ENCODE measurements at places on chromosomes 2 and 18. TPM values are rescaled to one million over a fixed set of nuclear protein-coding genes. Genes with fewer than 3 reads are reported as not detected.

DNA sequence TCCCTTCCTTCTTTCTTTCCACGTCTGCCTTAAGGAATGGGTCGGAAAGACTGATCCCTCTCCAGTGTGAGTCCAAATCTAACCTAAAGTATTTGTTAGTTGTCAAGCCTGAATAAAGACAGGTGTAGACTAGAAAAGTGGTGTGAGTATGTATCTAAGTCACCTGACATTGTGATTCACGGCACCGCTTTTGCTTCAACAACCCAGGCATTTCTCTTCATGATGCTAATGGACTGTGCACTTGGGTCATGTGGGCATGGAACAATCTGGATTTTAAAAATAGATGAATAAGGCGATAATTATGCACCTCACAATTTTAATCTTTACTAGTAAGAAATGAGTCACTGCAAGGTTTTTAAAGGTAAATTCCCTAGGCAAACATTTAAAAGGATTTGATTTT lies 107.5 kb downstream of the LIPG start:
- no peak for DNase-seq

DNA sequence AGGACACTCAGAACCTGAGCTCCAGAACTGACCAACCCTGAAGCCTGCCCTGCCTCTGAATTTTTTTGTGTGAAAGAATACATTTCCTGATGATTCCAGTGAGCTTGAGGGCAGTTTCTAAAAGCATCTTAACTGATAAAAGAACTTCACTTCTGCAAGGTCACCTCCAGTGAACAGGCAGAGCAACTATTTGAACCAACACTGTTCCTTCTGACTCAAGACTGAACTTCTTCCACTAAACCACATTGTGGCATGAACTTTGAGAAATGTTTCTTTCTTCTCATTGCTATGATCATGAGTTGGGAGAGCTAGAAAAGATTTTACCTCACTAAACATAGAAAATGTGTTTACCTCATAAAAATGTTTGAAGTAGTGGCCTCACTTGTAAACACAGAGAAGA lies 83.8 kb upstream of the SERTAD2 start:
- no peak for DNase-seq

DNA sequence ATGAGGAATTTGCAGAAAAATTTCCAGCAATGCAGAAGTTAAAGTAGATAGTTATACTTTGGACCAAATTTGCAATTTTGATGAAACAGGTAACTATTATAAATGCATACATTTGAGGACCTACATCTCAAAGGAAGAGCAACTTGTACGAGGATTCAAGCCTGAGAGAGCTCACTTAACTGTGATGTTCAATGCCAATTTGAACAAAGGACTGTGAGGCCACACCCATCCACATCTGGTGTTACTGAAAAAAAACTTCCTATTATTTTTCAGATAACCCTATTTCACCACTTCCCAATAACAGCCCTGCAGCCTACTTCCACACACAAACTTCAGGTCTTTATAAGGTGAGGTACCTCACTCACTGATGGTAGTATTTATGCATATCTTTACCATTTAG lies 203.5 kb upstream of the NABP1 start:
- DNase-seq = no peak

DNA sequence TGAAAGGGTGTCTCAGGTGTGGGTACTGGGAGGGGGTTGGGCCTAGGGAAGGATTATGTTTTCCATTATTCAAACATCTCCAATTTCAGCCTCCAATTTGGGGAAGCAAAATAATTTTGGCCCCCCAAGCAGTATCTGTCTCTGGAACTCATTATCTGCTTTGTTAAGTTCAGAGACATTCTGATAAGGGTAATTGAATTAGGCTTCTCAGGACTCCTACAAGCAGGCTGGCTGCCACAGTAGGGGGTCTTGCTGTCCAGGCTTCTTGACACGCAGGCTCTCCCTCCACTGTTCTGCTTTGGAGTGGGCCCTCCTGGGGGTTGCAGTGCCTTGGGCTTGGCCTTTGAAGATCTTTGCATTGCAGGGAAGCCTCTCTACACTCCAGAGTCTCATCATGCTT lies 108.1 kb upstream of the SIX2 start:
- no peak for DNase-seq

GRCh38 chr2:152505495-152505906 lies 170.5 kb downstream of the FMNL2 start:
- peak; percentile 51 for DNase-seq

The ST6GAL2 gene
- not detected for total RNA-seq

DNA sequence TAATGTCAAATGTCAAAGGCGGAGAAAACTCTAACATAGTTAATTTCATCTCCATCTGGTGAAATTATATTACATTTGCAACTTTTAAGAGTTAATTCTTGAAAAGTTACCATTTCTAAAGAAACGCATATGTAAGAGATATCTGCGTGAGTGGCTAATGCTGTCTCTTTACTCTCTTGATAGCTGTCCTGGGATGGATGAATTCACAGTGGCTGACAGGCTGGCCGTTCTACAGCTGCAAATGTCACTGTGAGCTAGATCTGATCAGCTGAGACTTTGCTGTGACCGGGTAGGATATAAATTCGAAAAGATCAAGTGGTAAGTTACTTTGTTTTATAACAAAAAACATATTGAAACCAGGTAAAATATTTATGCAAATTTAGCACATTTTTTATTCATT lies 557.1 kb upstream of the DDX18 start:
- DNase-seq = no peak

DNA sequence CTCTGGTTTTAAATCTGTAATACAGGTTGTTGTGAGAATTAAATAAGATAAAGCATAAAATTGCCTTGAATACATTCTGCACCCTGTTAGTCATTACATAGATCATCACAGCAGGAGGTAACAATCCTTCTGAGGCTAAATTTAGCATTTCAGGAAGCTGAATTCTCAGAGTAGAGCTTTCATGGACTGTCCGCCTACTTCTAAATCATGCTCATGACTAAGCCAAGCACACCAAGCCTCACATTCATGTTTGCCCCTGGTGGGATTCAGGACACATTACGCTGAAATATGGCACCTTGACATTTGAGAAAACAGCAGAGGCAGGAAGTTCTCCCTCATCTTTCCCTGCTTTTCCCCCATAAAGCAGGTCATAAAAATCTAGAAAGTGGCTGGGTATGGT lies 16.6 kb upstream of the PIK3C3 start:
- no peak for DNase-seq

The FKBP1B gene
- total RNA-seq = 3.1 TPM

The RBKS gene
- 4.2 TPM for total RNA-seq

- DNase-seq = no peak
Observed at GRCh38 chr2:88442061-88442460, 10.4 kb downstream of the FOXI3 start.

DNA sequence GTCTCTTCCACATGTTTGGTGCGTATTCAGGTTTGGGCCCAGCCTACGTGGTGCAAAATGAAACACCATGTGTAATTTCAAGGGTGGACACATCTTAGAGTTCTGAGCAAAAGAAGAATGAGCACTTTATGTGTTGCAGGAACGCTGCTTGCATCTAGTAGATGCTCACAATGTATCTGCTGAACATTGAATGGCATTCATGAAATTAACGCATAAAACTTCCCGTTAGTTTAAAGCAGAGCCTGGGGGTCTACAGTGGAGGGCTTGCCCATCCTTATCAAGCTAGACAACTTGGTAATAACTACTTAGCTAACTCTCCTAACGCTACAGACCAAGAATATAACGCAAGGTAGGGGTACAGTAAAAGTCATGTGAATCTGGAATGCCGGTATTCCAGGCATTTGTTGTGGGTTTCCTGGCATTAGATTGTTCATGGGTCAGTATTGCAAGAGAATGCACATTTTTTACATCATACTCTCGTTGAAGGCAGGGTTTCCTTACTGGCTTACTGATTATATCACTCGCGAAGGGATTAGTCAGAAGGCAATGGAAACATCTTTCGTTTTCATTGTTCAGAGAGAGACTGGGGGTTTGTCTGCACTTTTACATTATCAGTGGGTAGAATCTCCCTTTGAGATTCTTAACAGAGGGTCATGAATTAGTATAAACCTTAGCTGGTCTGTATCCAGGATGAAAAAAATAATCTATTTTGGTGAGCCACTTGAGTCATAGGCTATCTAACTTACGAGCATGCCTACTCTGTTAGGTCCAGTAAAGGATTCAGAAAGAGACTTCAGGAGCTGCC lies 229.5 kb upstream of the EPAS1 start:
- no peak for DNase-seq

DNA sequence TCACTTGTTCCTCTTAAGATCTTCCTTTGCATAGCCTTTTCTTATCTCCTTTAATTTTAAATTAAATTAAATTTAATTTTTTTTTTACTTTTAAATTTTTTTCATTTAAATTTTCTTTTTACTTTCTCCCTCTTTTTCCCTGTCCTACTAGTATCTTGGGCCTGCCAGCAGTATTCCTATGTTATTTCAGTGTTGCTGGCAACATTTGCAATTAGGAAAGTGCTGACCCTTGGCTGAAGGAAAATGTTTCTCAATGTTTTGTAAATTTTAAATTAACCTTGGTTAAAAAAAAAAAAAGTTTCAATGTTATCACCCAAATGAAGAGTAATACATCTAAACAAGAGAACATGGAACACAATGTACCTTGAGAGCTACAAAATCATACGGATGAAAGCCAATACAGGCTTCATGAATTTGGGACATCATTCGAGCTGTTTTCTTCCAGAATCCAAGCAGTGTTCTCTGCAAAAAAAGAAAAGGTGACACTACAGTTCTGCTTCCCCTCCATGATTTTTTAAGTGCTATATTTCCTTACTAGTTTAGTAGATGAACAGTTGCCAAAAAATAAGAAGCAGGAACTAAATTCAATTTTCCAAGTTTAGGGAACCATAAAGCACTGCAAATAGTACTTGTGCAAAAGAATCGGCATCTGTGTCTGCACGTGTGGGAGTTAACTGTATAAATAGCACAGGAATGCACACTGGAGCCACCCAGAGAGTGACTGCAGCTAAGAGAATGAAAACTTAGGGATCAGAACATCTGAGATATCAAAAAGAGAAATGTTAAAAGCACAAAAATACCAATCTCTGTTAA lies 55.8 kb downstream of the ICA1L start:
- DNase-seq = no peak

- no peak for DNase-seq
Observed at GRCh38 chr2:206548383-206548782, 93.9 kb upstream of the FAM237A start.

DNA sequence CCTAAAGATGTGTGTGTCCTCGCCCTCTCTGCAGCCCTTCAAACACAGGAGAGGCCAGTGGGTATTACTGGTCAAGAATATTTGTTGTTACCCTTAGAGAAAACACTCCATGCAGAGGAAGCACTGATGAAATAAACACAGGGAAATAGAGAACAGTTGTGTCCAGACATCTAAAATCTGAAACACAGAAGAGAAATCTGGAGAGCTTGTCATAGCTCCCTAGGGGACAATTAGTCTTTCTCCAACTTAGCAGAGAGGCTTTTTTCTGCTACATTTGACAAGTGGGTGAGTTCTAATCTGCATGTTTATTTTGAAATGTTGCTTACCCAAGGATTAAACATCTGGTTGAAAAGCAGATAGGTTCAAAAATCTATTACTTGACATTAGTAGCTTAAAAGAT lies 190.1 kb downstream of the CTNNA2 start:
- DNase-seq = no peak

GRCh38 chr2:2738684-2739083 lies 407.6 kb upstream of the MYT1L start:
- DNase-seq = no peak

- no peak for DNase-seq
Observed at GRCh38 chr2:241896746-241897201, 27.2 kb downstream of the RTP5 start.

- no peak for DNase-seq
Observed at GRCh38 chr2:173741759-173742158, 223.4 kb downstream of the SP3 start.

The KCNK3 gene
- 2.7 TPM for total RNA-seq

DNA sequence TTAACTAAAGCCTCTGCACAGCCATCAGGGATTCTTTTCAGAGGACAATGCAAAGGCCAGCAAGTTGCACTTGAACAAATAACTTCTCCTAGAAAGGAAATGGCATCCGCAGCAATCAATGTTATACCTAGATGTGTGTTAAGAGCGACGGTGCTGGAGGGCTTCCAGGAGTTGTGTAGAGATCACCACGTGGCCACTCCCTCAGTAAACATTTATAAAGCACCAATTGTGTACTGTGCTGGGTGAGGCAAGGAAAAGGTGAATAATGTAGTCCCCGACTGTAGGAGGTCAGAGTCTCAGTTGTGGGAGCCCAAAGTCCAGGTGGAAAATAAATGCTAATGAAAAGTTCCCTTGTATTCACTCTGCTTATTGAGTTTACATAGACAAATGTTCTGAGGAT lies 135.0 kb downstream of the ALK start:
- DNase-seq = no peak

The PJVK gene
- total RNA-seq = 1.0 TPM

- DNase-seq = no peak
Observed at GRCh38 chr18:67358947-67359346, 157.6 kb downstream of the DSEL start.

- no peak for DNase-seq
Observed at GRCh38 chr2:223928113-223929006, 16.8 kb downstream of the WDFY1 start.

GRCh38 chr2:110718990-110719389 lies 13.4 kb upstream of the ACOXL start:
- DNase-seq = no peak

DNA sequence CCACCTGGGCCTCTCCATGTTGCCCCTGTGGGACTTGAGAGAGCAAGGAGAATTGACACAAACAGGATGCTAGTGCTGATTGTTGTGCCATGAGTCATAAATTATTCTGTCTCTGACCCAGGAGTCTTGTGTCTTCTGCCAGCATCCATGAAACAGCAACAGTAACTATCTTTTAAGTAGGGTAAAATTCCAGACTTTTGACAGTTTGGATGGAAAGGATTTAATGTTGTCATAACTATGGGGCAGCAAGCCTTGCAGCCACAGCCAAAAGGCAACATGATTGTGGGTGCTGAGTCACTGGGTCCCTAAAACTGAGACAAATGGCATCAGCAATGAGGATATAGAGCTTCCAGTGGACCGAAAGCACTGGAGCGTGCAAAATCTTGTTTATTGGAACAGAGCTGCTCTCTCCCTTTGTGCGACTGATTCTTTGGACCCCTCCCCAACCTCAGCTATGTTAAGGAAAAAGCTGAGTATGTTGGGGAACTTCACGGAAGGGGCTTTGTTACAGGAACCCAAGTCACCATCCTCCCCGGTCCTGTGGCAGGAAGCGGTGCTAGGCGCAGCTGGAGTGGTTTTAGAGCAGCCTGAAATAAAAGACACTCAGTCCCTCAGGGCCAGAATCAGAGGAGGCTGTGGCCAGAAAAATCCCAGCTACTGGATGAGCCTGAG lies 9.6 kb upstream of the ITPRIPL1 start:
- no peak for DNase-seq

Data from Right ventricle myocardium superior (tissue), 1 donor.